Mesangial cell (primary cell): ENCODE measurements at places on chromosomes 13 and 19. TPM values are rescaled to one million over a fixed set of nuclear protein-coding genes. Genes with fewer than 3 reads are reported as not detected.

COL5A3 gene
- total RNA-seq: 0.25 and 0.98 TPM in 2 replicates

NLRP5 gene
- not detected in 2 replicates for total RNA-seq

PRX gene
- 1.1 and 3.4 TPM in 2 replicates for total RNA-seq

ZIC5 gene
- total RNA-seq: under 0.01 TPM in 1 of 2 replicates, not detected in the other

KLK4 gene
- total RNA-seq: not detected in 2 replicates

CNFN gene
- 3.4 and 5.2 TPM in 2 replicates for total RNA-seq

KLK2 gene
- not detected in 2 replicates for total RNA-seq

SYNE4 gene
- total RNA-seq: 0.81 and 3.4 TPM in 2 replicates

LENG1 gene
- total RNA-seq: 3.5 and 5.2 TPM in 2 replicates

CEACAM7 gene
- not detected in 2 replicates for total RNA-seq

CLPTM1 gene
- total RNA-seq: 127 and 130 TPM in 2 replicates

FGF22 gene
- total RNA-seq: 0.16 and 0.51 TPM in 2 replicates

PSG11 gene
- total RNA-seq: not detected in 2 replicates

CEACAM8 gene
- total RNA-seq: not detected in 2 replicates

LAIR1 gene
- total RNA-seq: not detected in 2 replicates

PCDH17 gene
- total RNA-seq: 0.13 and 0.33 TPM in 2 replicates

TRMT1 gene
- total RNA-seq: 42.7 and 48.6 TPM in 2 replicates

IGFL4 gene
- total RNA-seq: not detected in 2 replicates

MCEMP1 gene
- total RNA-seq: not detected in 2 replicates

MAMSTR gene
- total RNA-seq: 1.3 and 5.3 TPM in 2 replicates

NCR1 gene
- not detected in 2 replicates for total RNA-seq

PTH2 gene
- total RNA-seq: not detected in 2 replicates

OR7A5 gene
- not detected in 2 replicates for total RNA-seq

ZNF626 gene
- 4.6 and 5.5 TPM in 2 replicates for total RNA-seq

PSG6 gene
- not detected in 2 replicates for total RNA-seq

PSG4 gene
- 0.16 TPM in 1 of 2 replicates, not detected in the other for total RNA-seq

NAXD gene
- total RNA-seq: 17.4 and 26.7 TPM in 2 replicates

NLRP12 gene
- total RNA-seq: not detected in 2 replicates

WIZ gene
- 52.9 and 53.0 TPM in 2 replicates for total RNA-seq

VAV1 gene
- total RNA-seq: 0.13 TPM in 1 of 2 replicates, not detected in the other

SIGLEC12 gene
- total RNA-seq: not detected in 2 replicates

CTU1 gene
- 11.0 and 12.2 TPM in 2 replicates for total RNA-seq
